Left renal cortex interstitium (tissue), 4 donors: ENCODE measurements at places on chromosomes 6 and 20.

DNA sequence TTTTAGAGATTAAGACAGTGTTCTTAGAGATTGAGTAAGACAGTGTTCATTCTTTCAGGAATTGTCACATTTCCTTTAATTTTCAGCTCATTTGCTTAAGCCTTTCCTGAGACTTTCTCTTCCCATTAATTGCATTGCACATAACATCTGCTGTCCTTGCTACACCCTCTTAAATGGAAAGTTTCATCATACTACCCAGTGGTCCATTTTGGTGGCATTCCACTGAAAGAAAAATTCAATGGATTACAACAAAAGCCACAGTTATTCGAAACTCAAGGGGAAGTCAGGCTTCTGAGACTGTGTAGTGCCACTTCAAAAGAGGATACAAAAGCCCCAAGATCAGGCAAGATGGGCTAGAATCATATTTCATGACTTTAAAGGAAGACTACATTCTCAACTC, 64.0 kb downstream of the RSPO3 start:
- no peak for DNase-seq

- no peak for DNase-seq
These were observed 21.3 kb downstream of the DSP start for GRCh38 chr6:7562769-7563168.

GRCh38 chr6:104941729-104942091, 15.2 kb upstream of the LIN28B start:
- DNase-seq: no peak

DNA sequence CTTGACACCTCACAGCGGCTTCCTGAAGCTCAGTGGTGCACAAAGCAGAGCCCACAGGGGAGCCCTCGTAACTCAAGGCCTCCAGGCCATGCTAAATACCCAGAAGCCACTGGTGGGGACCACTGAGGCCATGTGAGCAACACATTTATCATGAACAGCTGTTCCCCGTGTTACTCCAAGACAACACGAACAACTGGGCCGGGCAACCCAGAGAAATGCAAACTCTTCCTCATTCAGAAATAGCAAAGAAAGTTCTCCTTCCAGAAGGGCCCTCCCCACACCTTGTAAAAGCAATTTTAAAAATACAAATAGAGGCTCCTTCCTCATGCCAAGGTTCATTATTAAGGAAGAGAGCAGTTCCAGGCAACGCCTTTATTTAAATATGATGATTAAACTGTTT, 36.3 kb upstream of the SLCO4A1 start:
- no peak for DNase-seq

- no peak for DNase-seq
These were observed 6.4 kb upstream of the FAM217A start for GRCh38 chr6:4085332-4085700.

GRCh38 chr6:155004576-155005372, 9.7 kb downstream of the TIAM2 start:
- no peak for DNase-seq

DNA sequence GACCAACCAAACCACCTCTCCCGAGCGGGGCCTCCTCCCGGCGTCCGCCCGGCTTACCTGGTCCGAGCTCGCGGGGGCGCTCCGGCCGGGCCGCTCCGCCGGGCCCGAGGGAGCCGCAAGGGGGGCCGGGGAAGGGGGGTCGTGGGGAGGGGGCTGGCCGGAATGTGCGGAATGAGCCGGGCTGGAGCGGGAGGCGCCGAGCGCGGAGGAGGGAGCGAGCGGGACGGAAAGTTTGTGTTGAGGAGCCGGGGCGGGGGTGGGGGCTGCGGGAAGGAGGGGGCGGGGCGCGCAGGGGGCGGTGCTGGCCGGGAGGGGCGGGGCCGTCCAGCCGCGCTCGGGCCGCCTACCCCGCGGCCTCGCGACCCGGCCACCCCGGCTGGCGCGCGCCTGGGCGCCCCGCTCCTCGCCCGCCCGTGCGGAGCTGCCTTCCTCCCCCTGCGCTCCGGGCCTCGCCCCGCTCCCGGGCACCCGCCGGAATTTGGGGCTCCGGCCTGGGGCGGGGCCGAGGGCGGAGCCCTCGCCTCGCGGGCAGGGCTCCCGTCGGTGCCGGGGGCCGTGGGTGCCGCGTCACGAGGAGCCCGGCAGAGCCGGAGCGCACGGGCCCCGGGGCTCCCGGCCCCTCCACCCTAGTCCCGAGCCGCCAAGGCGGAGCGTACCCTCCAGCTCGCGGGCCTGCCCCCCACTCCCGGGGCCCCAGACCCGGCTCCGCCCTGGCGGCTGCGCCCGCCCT, at the start of gene TEAD3:
TEAD3 (minus strand) TSS at position 239 of the 730 bp plus-strand sequence.
- peak; percentile 58 for DNase-seq

GRCh38 chr20:31676609-31676989, 38.9 kb downstream of the COX4I2 start:
- no peak for DNase-seq

GRCh38 chr20:47063407-47063806, 168.8 kb downstream of the EYA2 start:
- no peak for DNase-seq

GRCh38 chr6:133198725-133199124, 42.4 kb upstream of the EYA4 start:
- no peak for DNase-seq

DNA sequence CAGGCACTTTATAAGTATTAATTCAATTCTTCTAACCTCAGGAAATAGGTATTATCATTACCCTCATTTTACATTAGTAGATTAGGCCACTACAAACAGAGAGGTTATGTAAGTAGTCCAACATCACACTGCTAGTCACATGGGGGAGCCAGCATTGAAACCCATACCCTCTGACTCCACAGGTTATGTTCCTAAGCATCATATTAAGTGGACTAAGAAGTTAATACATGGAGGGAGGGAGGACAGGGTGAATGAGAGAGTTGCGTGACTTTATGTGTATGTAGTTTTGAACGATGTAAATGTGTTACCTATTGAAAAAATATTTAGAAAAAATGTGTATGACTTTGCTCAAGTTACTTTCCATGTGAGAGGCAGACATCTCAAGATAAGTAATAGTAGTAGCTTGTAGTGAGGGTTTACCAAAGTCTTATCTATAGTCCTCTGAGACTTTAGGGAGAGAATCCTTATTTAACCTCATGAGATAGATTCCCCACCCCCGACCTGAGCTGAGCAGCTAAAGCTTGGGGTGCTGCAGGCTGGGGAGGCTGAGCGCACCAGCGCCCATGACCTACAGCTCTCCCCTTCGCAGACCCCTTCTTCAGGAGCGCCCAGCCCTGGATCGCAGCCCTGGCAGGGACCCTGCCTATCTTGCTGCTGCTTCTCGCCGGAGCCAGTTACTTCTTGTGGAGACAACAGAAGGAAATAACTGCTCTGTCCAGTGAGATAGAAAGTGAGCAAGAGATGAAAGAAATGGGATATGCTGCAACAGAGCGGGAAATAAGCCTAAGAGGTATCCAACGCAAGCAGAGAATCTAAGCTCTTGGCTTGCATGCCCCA, 7.5 kb downstream of the BTN3A2 start:
- no peak for DNase-seq

DNA sequence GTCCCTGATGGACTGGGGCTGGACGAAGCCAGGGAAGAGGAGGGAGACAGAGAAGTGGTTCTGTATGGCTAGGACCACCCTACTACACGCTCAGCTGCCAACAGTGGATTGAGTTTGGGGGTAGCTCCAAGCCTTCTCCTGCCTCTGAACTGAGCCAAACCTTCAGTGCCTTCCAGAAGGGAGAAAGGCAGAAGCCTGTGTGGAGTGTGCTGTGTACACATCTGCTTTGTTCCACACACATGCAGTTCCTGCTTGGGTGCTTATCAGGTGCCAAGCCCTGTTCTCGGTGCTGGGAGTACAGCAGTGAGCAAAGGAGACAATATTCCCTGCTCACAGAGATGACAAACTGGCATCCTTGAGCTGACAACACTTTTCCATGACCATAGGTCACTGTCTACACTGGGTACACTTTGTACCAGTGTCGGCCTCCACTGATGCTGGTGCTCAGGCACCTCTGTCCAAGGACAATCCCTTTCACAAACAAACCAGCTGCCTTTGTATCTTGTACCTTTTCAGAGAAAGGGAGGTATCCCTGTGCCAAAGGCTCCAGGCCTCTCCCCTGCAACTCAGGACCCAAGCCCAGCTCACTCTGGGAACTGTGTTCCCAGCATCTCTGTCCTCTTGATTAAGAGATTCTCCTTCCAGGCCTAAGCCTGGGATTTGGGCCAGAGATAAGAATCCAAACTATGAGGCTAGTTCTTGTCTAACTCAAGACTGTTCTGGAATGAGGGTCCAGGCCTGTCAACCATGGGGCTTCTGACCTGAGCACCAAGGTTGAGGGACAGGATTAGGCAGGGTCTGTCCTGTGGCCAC, 11.3 kb upstream of the RBCK1 start:
- DNase-seq: no peak

DNA sequence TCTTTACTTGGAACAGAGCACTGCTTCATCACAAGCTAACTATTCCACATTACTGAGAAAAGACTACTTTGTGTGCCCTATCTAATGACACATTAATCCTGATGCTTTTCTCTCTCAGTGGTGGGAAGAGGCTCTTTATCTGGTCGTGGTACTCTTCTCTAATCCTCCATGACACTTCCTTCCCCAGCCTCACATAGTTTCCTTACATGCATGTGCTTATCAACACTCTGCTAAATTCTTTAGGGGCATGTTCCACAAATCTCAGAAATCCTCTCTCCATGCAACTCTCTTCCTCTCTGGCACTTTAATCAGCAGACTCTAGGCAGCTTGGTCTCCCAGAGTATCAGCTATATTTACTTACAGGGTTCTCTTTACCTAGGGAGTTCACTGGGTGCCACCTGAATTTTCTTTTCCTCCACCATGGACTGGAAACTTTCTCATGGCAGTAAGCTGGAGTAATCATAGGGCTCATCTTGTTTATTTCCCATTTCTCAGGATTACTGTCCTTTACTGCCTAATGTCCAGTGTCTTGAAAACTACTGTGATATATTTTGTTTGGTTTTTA, 27.0 kb upstream of the SLC22A2 start:
- no peak for DNase-seq

- no peak for DNase-seq
These were observed 89.0 kb downstream of the NDUFAF5 start for GRCh38 chr20:13873831-13874230.

DNA sequence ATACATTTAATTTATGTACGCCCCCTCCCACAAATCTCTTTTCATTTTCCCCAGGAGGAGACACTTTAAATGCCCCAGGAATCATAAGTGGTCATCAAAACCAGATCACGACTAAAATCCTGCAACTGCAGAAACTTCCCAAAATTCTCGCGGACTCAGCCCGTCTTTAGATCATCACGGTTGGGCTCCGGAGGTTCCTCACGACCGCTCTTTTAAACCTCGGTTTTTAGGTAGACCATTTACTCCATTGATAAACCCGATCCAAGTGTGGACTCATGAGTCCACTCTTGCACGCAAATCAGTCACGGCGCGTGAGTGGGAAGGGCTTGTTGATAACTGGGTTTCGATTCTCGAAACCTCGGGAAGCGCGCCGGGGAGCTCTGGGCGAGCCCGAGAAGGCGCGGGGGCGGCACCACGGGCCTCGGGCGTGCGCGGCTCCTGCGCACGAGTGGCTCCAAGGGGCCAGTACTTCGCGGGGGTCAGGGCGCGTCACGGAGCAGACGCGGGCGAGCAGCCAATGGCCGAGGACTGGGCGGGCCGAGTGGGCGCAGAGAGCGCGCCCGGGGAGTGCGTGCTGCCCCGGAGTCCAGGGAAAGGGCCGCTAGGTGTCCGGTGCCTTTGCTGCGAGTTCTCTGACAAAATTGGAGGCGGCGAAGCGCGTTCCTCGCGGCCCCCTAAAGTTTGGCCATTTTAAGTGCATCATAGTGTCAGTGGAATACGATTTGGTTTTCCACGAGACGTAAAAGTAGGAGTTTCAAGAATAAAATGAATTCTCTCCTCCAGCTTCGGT, 635 bp upstream of the TENT5A start:
- peak; percentile 59 for DNase-seq

GRCh38 chr20:36732456-36732855, 13.4 kb downstream of the NDRG3 start:
- no peak for DNase-seq

DNA sequence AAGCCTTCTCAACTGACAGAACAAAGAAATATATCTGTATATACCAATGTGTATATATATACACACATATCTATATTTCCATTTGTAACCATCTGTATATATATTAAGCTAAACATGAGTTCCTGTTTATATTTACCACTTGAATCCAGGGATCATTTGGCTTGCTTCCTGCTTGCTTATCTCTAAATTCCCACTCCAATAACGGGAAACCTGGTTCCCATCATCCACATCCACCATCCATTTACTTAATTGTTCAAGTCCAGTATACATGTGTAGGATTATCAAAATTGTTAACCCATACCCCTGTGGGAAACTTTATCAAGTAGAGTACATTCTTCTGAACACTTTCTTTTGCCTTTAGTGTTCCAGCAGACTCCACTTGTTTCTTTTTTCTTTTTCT, 12.5 kb upstream of the SOX12 start:
- no peak for DNase-seq

- no peak for DNase-seq
These were observed 24.1 kb upstream of the SRF start for GRCh38 chr6:43146709-43147688.
